ENCODE measurements at places on chromosomes 1 and 21. TPM values are rescaled to one million over a fixed set of nuclear protein-coding genes. Genes with fewer than 3 reads are reported as not detected.

RCSD1 gene
- 3.5 TPM for total RNA-seq

AIRE gene
- not detected for total RNA-seq

NEXN gene
- 7.0 TPM for total RNA-seq

BRDT gene
- total RNA-seq, result not detected

UBXN10 gene
- 0.07 TPM for total RNA-seq

Measured in mammary microvascular endothelial cell (primary cell).